ENCODE measurements at places on chromosomes 3 and 15. TPM values are rescaled to one million over a fixed set of nuclear protein-coding genes. Genes with fewer than 3 reads are reported as not detected.
A peak's percentile ranks its signal among the peaks of the same experiment; 100 is the strongest.

GRCh38 chr3:45795882-45796765, at the start of gene SLC6A20:
TSS of gene SLC6A20 (minus strand) at chr3:45796536. CDS start at chr3:45796419, 117 bp downstream.
- H3K27me3 ChIP-seq: peaks cover 71% of the 10 kb centered on the region
- H3K36me3 ChIP-seq: no peaks in the 10 kb centered on the region
- H3K27ac ChIP-seq: no peak within 1 kb of the TSS
- peak; percentile 84 for DNase-seq

GRCh38 chr15:69780374-69780773, 317.3 kb downstream of the TLE3 start:
- no peak for DNase-seq
- no peak overlapping the region for H3K4me3 ChIP-seq
- H3K27me3 ChIP-seq: no peaks in the 10 kb centered on the region
- no peak overlapping the region for H3K27ac ChIP-seq
- H3K36me3 ChIP-seq: no peaks in the 10 kb centered on the region

GRCh38 chr15:40112789-40113188, 4.1 kb upstream of the BMF start:
- DNase-seq: no peak
- no peaks in the 10 kb centered on the region for H3K36me3 ChIP-seq
- no peak overlapping the region for H3K27ac ChIP-seq
- peaks cover 32% of the 10 kb centered on the region for H3K27me3 ChIP-seq

- H3K4me1 ChIP-seq: no peaks in the 10 kb centered on the region
- H3K27ac ChIP-seq: no peak overlapping the region
- H3K4me3 ChIP-seq: no peak overlapping the region
- H3K27me3 ChIP-seq: no peaks in the 10 kb centered on the region
- no peaks in the 10 kb centered on the region for H3K36me3 ChIP-seq
Measured at GRCh38 chr3:151227266-151227806, 24.3 kb upstream of the GPR171 start.

The BUB1B gene
- total RNA-seq: 129 TPM

- DNase-seq: no peak
- no peaks in the 10 kb centered on the region for H3K36me3 ChIP-seq
- H3K27ac ChIP-seq: no peak overlapping the region
- no peaks in the 10 kb centered on the region for H3K27me3 ChIP-seq
- H3K4me3 ChIP-seq: no peak overlapping the region
Measured at GRCh38 chr3:143302638-143303171, 183.1 kb downstream of the CHST2 start.

The HIGD2B gene
- not detected for total RNA-seq

The CAMK1 gene
- total RNA-seq: 32.4 TPM

DNA sequence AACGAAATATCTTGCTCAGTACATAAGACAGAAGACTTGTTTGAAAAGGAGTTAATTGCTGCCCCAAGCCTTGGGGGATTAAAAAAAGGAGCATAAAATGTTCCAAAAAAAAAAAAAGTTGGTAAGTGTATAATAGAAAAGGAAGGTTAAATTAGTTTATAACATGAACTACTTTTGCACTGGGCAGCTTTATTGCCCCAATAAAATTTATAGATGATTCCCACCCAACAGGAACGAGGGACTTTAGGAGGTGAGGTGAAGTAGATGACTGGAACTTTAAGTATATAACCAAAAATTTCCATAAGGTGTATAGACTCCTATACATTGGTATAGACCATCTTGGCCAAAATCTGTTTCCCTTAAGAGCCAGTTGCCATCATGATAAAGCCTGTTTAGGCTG, 14.8 kb downstream of the PPP2R3A start:
- no peaks in the 10 kb centered on the region for H3K36me3 ChIP-seq
- no peak for DNase-seq
- H3K4me3 ChIP-seq: no peak overlapping the region
- H3K27ac ChIP-seq: no peak overlapping the region

The AMT gene
- 35.4 TPM for total RNA-seq

The KBTBD8 gene
- 5.6 TPM for total RNA-seq

DNA sequence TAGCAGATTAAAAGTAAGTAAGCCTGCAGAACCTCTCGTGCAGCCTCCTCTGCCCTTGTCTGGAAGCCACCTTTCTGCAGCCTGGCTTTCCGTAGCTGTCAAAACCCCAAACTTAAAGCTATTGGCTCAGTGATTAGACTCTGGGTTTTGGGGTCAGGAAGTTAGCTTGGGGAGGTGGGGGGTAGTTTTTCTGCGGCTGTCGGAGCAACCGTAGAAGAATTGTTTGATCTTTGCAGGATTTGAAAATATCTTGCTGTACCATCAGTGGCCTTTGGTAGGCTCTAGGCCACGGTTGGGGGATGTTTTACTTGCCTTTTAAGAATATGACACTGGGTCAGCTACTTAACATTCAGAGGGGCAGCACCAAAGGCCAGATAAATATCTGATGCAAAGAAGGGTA, 88.4 kb upstream of the RASGRP1 start:
- H3K27me3 ChIP-seq: no peaks in the 10 kb centered on the region
- H3K36me3 ChIP-seq: no peaks in the 10 kb centered on the region
- no peak for DNase-seq
- H3K4me3 ChIP-seq: no peak overlapping the region
- H3K4me1 ChIP-seq: no peaks in the 10 kb centered on the region
- no peak overlapping the region for H3K27ac ChIP-seq

The CCDC12 gene
- total RNA-seq: 17.9 TPM

DNA sequence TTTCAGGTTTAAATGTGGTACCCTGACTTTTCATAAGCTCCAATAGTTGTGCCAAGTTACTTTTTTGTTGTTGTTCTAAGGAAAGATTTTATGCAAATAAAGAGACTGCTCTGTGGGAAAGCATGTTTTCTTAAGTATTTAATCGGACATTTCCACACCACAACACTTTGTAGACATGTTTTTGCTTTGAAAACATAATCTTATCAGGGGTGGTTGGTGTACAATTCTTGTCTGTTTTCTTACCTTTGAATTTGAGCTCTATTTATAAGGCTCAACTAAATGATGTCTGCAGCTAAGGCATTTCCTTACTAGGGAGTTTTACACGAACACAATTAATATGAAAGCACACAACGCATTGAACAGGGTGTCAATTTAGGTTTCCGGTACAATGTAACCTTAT, 81.5 kb upstream of the CDIN1 start:
- H3K36me3 ChIP-seq: no peaks in the 10 kb centered on the region
- H3K27me3 ChIP-seq: no peaks in the 10 kb centered on the region
- no peaks in the 10 kb centered on the region for H3K4me1 ChIP-seq
- DNase-seq: no peak
- no peak overlapping the region for H3K4me3 ChIP-seq

- DNase-seq: no peak
- H3K36me3 ChIP-seq: no peaks in the 10 kb centered on the region
- H3K4me1 ChIP-seq: no peaks in the 10 kb centered on the region
Measured at GRCh38 chr15:39472621-39473297, 108.1 kb upstream of the THBS1 start.

DNA sequence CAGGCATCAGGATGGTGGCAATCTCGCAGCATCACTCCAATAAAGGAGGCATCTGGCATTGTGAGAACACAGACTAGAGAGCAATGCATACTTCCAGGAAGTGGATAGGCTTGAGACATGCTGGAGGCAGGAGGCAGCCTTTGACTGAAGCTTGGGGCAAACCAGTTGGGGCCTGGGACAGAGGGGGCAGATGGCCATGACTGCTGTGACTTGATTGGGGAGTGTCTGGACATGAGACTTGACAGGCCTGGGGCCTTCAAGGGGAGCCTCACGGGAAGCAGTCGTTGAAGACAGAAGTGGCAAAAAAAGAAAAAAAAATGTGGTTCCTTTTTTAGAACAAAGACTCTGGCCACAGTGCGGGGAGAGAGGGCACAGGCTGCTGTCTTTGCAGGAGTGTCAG, 44.7 kb upstream of the CHRNA7 start:
- no peak overlapping the region for H3K27ac ChIP-seq
- H3K4me1 ChIP-seq: no peaks in the 10 kb centered on the region
- DNase-seq: no peak
- H3K27me3 ChIP-seq: no peaks in the 10 kb centered on the region
- no peaks in the 10 kb centered on the region for H3K36me3 ChIP-seq

DNA sequence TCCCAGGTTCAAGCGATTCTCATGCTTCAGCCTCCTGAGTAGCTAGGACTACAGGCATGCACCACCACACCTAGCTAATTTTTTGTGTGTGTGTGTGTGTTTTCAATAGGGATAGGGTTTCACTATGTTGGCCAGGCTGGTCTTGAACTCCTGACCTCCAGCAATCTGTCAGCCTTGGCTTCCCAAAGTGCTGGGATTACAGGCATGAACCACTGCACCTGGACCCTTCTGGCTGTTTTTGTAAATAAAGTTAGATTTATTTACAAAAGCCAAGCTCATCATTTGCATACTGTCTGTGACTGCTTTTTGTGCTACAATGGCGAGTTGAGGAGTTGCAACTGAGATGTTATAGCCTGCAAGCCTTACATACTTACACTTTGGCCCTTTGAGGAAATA, 28.6 kb upstream of the IL16 start:
- no peaks in the 10 kb centered on the region for H3K27me3 ChIP-seq
- no peak overlapping the region for H3K27ac ChIP-seq
- no peaks in the 10 kb centered on the region for H3K36me3 ChIP-seq
- DNase-seq: no peak
- no peaks in the 10 kb centered on the region for H3K4me1 ChIP-seq
- H3K4me3 ChIP-seq: no peak overlapping the region

The SMAD3 gene
- total RNA-seq: 12.5 TPM

DNA sequence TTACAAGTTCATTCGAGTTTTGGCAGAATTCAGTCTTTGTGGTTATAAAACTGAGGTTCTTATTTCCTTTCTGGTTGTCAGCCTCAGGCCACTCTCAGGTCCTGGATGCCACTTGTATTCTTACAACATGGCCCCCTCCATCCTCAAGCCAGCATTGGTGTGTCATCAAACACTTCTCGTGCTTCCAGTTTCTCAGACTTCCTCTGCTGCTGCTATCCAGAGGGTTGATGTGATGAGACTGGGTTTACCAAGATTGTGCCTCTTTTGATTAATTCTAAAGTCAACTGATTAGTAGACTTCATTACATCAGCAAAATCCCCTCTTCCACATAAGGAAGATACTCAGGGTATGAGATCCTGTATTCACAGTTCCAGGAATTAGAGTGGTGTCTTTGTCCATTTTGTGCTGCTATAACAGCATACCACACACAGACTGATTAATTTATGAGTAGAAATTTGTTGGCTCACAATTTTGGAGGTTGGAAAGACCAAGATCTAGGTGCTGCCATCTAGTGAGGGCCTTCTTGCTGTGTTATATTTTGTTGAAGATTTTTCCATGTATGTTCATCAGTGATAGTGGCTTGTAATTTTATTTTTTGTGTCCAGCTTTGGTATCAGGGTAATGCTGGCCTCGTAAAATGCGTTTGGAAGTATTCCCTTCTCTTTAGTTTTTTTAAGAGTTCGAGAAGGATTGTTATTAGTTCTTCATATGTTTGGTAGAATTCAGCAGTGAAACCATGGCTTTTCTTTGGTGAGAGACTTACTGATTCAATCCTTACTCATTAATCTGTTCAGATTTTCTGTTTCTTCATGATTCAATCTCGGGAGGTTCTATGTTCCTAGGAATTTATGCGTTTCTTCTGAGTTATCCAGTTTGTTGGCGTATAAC, 11.1 kb downstream of the LRCH3 start:
- no peak for DNase-seq
- no peaks in the 10 kb centered on the region for H3K4me1 ChIP-seq

DNA sequence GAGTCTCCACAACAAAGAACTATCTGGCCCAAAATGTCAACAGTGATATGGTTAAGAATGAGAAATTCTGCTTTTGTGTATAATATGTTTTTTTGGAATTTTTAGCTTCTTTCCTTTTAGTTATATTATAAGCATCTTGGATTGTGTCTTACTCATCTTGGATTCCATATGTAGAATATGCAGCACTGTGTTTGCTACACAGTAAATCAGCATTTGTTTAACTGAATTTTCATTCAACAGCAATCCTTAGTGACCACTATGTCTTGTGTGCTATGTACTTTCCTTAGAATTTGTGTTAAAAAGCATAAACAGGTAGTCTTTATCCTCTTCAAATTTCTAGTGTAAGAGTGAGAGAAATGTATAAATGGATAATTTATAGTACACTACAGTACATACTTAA, 18.2 kb upstream of the TMEM207 start:
- no peaks in the 10 kb centered on the region for H3K4me1 ChIP-seq
- no peaks in the 10 kb centered on the region for H3K27me3 ChIP-seq
- H3K27ac ChIP-seq: no peak overlapping the region
- no peak overlapping the region for H3K4me3 ChIP-seq
- no peak for DNase-seq

GRCh38 chr3:141457624-141458236, 29.1 kb upstream of the RASA2 start:
- H3K4me1 ChIP-seq: no peaks in the 10 kb centered on the region
- H3K4me3 ChIP-seq: no peak overlapping the region
- no peak overlapping the region for H3K27ac ChIP-seq
- no peaks in the 10 kb centered on the region for H3K36me3 ChIP-seq

GRCh38 chr15:57323806-57324589, 52.3 kb upstream of the CGNL1 start:
- DNase-seq: peak; percentile 57
- no peak overlapping the region for H3K27ac ChIP-seq
- no peaks in the 10 kb centered on the region for H3K27me3 ChIP-seq
- H3K4me1 ChIP-seq: peaks cover 18% of the 10 kb centered on the region

GRCh38 chr15:48823237-48823636, 12.4 kb upstream of the CEP152 start:
- H3K4me3 ChIP-seq: no peak overlapping the region
- DNase-seq: peak; percentile 56
- H3K27me3 ChIP-seq: no peaks in the 10 kb centered on the region
- H3K36me3 ChIP-seq: no peaks in the 10 kb centered on the region

DNA sequence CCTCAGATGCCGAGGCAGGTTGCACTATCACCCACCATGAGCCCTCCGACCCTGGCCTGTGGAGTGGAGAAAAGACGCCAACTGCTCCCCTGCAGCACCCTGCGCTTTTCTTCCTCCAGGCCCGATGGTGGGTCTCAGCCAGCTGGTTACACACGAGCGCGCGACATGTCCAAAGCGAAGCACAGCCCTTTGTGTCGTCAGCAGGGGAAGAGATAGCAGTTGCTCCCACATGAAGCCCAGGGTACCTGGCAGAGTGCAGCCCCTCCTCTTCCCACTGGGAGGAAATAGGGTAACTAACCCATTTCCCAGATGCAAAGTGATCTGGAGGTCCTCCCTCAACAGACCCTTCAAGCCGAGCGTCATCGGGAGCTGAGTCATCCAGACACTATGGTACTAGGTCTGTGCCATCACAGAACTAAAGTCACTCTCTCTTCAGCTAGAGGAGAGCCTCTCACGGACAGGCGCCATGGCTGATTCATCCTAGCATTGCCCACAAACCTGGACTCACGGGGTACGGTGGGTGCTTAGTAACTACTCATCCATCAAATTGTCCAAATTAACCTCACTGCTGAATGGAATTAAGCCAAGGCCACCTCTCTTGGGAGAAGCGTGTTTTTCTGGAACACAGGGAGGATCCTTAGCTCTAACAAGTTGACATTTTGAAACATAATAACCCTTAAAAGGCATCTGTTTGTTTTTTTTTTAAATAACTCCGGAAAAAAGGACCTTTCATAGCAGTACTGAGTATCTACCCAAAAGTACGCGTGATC, 45.2 kb upstream of the BDH1 start:
- H3K27ac ChIP-seq: no peak overlapping the region
- H3K36me3 ChIP-seq: no peaks in the 10 kb centered on the region
- no peaks in the 10 kb centered on the region for H3K27me3 ChIP-seq
- no peaks in the 10 kb centered on the region for H3K4me1 ChIP-seq

The WDR82 gene
- 45.4 TPM for total RNA-seq

GRCh38 chr3:44795197-44795596, 33.6 kb downstream of the KIF15 start:
- H3K4me1 ChIP-seq: no peaks in the 10 kb centered on the region
- no peaks in the 10 kb centered on the region for H3K27me3 ChIP-seq
- no peak overlapping the region for H3K27ac ChIP-seq
- no peak overlapping the region for H3K4me3 ChIP-seq
- DNase-seq: no peak
- peaks cover 17% of the 10 kb centered on the region for H3K36me3 ChIP-seq

The ADAMTS7 gene
- 19.2 TPM for total RNA-seq

All from neural progenitor cell (in vitro differentiated cells).